ENCODE measurements at places on chromosomes 11 and 22. TPM values are rescaled to one million over a fixed set of nuclear protein-coding genes. Genes with fewer than 3 reads are reported as not detected.
A peak's percentile ranks its signal among the peaks of the same experiment; 100 is the strongest.

Gene APLP2
- polyA plus RNA-seq = 129 TPM

Gene SEPTIN3
- polyA plus RNA-seq = 0.95 TPM

Gene OR2AG1
- polyA plus RNA-seq = not detected

Gene SAA4
- polyA plus RNA-seq = not detected

DNA sequence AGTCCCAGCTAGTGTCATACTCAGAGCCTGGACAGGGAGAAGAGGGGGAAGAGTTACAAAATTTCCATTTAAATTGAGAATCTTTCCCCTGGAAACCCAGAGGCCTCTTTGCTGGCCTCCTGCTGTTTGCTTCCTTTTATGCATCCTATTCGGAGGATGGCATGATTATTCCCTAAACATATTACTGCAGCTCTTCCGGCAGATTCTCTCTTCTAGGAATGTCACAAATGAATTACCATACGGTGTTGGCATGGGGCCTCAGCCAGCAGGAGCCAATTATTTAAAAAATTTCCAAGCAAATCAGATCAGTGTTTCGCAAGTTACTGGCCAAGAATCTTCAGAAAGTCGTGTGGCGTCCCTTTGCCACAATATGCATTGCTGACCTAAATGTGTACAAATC is 326.7 kb upstream of the NCAM1 start:
- peak; percentile 58 for DNase-seq
